Esophagus mucosa (tissue), 1 donor: ENCODE measurements at places on chromosomes 2 and 18.

- peak; percentile 43 for ATAC-seq
Measured at GRCh38 chr18:3177902-3178687, 41.7 kb downstream of the MYOM1 start.

DNA sequence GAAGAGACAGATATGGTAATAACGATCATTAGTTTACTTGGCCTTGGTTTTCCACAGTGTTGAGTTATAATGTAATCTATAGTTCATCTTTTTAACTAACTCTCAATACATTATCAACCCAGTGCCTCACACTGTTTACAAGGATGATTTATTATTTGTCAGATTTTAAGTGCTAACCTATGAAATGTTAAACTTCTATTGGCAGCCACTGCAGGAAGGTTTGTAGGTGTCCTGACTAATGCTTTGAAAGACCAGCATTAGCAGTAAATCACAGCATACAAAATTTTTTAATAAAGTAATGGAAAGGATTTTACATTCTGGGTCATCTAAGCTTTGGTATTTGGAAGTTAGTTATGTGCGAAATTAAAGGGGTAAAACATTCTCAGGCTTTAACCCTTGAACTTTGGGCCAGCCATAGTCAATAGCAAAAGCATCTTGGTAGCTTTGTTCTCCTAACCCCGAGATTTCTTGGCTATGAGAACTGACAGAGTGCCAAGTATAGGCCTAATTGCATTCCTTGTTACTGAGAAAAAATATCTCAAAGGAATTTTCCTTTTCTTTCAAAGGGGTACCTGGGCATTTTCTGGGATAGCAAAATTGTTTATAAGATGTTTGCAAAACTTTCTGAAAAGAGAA, 30.6 kb downstream of the SPATS2L start:
- ATAC-seq, result no peak

- ATAC-seq, result no peak
Measured at GRCh38 chr2:118580651-118581050, 266.8 kb downstream of the EN1 start.

DNA sequence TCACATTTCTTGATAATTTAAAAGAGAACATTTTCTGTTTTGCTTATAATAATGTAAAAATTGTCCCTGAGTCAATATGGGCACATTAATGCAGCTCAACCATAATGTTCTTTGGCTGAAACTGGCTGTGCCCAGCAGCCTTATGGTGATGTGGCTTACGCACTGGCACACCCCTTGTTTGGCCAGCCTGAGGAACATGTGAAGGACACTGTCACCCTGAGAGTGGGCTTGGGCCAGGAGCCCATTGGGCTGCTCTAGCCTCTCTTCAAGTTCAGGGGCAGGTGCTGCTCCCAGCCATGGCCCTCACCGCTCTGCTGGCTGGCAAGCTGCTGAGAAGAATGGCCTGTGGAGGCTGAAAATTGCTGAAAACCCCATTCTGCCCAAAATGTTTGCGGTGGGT, 37.5 kb downstream of the MRPL33 start:
- no peak for ATAC-seq

GRCh38 chr18:54254265-54254758, 15.0 kb upstream of the POLI start:
- peak; percentile 90 for ATAC-seq

GRCh38 chr2:236015171-236015570, 153.0 kb downstream of the GBX2 start:
- ATAC-seq, result no peak

DNA sequence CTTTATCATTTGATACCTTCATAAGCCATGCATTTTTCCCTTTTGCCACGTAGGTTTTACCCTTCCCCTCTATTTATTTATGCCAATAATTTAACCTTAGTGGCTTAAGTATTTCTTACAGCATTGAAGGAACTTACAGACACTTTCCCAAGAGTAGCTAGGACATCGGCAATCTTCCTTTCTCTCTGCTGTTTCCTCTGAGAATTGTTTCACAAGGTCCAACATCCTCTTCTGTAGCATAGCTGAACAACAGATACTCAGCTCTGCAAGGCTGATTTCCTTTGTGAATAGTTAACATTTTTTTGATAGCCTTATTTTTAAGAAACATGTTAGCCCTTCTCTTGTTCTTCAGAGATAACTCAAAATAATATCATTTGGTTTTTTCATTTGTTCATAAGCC, 1.1 kb upstream of the GCA start:
- ATAC-seq, result no peak

- ATAC-seq, result no peak
Measured at GRCh38 chr2:239677453-239678185, 276.8 kb upstream of the HDAC4 start.

- ATAC-seq, result no peak
Measured at GRCh38 chr2:190328573-190329147, 9.0 kb upstream of the HIBCH start.

GRCh38 chr2:177585234-177585863, 192.8 kb downstream of the AGPS start:
- ATAC-seq, result no peak

DNA sequence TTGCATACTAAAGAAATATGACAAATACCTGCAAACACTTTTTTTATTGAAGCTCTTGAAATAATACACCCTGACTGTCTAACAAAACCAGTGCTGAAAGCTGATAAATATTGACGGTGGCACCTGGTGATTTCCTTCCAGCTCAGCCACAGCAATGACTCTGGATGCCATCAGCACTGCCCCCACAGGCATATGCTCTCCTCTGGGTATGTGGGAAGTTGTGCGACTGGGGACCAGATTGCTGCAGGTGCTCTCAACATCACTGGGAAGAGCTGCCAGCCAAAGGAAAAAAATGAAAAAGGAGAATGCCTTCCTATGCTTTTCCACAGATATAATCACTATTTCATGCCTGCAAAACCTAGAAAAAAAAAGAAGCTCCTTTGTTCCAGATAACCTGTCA, 141.5 kb downstream of the PIGN start:
- no peak for ATAC-seq

GRCh38 chr2:109542384-109542783, 71.4 kb downstream of the SEPTIN10 start:
- no peak for ATAC-seq

DNA sequence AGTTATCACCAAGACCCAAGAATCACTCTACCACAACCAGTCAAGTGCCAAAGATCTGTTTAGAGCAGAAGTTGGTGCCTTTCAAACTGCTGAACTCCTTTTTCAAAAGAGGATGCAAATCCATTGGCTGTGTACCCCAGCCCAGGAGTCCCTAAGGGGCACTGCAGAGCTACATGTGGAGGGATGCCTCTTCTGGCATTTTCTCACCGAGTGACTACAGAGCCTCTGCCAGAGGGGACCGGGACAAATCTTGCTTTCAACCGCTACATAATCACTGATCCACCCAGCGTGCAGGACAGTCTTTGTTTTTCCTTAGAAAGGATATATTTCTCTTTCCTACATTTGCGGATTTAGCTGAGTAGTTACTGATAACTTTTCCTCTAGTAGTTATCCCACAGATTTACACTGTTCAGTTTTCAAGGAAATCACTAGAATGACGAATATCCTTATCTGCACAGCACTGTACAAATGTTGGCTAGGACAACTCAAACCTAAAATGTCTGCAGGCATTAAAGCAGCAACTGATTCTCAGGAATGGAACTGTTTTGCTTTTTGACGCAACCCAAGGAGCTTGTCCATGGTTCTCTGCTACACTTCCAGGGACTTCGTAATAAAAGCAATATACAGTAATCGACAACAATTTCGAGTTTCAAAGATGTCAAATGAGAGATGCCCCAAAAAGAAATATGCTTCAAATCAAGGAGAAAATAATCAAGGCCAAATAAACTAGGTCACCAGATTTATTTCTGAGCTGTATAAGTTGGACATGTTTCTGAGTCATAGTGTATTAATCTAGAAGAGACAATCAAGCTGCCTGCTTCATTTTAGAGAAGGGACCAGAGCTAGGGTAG, 24.1 kb downstream of the EPB41L3 start:
- ATAC-seq, result no peak

DNA sequence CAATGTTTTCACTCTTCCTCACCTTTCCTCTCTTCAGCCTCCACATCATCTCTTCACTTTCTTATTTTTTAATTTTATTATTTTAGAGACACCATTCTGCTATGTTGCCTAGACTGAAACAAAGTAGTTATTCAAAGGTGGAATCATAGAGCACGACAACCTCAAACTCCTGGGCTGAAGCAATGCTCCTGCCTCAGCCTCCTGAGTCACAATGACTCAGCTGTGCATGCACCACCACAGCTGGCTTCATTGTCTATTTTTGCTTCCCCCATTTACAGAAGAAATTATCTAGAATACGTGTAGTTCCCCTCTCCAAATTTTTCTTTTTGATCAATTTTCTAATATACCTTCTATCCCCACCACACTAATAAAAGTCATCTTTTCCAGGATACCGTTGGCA, 911.5 kb upstream of the SOX11 start:
- no peak for ATAC-seq

DNA sequence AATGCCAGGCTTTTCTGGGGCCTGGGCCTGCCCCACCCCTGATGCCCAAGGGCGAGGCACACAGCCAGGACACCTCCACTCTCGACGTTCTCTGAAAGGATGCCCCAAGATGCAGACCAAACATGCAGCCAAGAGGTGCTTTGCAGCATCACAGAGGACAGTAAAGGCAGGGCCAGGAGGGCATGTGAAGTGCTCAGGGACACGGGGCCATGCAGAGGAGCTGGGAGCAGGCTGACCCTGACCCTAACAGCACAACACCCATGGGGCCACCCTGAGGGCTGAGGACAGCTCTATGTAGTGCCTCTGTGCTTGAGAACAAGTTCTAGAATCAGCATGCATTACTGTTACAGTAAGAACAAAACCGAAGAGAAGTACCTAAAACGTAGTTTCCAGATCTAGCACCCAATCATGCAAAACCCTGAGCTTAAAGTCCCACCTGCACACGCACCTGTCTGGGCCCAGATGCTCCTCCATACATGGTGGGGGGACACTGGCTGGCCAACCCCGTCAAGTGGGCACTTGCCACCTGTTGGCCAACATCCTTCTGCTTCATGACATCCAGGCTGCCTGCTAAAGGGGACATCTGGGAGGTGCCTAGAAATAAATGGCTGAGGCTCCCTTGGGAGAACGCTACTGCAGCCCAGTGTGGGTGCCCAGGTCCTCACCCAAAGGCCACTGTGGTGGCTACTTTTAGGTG, 15.4 kb downstream of the HS6ST1 start:
- no peak for ATAC-seq

- no peak for ATAC-seq
Measured at GRCh38 chr2:100603948-100604633, 41.3 kb downstream of the PDCL3 start.

DNA sequence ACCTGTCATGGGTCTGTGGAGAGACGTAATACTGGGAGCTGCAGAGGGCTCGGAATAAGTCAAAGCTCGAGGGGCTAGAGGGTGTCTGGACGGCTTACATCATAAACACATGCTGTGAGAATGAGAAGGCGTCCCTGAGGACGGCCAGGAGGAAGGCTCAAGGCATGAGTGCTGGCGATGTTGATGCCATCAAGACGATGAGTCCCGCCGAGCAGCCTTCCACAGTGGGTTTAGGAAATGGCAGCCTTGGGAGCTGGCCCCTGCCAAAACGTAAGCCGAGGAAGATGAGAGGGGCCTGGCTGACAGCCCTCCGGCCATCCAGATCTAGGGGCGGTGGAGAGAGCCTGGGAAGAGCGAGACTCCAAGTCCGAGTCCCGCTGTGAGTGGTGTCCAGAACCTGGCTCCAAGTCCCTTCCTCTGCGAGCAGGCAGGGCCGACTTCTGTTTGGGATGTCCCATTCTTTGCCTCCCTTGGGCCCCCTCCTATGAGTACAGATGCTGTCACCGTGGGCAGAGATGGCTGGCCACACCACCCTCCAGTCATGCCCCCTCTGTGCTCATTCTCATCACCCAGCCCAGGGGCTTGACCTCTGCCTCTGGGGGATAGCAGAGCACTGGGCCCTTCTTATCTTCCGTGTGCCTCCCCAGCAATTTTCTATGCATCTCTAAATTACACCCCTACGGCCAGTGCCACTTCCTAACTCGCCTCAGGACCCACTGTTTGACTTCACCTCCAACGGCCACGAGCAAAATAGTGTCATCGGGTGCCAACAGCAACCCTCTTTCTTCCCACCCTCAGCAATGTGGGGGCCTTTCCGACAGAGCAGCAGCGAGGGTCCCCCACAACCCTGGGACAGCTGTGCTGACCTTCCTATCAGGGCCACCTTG, 175.7 kb downstream of the FAM210A start:
- no peak for ATAC-seq

GRCh38 chr2:41038408-41038807, 586.5 kb upstream of the SLC8A1 start:
- no peak for ATAC-seq

- no peak for ATAC-seq
Measured at GRCh38 chr2:159265171-159265576, 21.3 kb downstream of the WDSUB1 start.

DNA sequence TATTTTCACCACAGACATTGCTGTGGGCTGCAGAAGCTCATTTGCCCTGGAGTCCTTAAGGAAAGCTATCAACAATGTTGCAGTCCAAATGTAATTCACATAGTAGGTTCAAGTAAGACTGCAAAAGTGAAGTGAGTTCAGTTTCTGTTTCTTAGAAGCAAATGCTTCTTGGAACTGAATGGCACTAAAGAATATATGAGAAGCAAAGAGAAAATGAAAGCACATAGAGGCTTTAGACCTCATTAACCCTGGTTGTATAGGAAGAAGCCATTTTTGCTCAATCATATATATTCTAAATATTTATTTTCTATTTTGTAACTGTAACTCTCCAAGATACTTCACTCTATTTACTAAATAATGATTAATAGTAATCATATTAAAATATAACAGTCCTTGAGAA, 292.0 kb downstream of the ZNF804A start:
- no peak for ATAC-seq

DNA sequence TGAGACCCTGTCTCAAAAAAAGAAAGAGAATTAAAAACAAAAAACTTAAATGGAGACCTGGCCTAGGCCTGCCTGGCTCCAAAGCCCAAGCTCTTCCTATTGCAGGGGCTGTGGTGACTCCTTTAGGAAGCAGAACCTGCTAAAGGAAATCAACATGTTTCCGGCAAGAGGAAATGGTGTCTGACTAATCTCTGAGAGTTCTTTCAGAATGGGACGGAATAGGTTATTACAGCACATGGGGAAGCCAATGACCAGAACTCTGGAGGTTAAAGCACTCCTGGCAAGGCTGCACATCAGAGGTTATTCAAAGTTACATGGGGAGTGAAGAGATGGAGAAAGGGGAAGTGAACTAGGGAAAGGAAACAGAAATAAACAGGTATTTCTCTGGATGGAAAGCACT, 21.4 kb downstream of the KIF3C start:
- peak; percentile 66 for ATAC-seq

GRCh38 chr18:73462092-73462491, 594.3 kb upstream of the NETO1 start:
- no peak for ATAC-seq

DNA sequence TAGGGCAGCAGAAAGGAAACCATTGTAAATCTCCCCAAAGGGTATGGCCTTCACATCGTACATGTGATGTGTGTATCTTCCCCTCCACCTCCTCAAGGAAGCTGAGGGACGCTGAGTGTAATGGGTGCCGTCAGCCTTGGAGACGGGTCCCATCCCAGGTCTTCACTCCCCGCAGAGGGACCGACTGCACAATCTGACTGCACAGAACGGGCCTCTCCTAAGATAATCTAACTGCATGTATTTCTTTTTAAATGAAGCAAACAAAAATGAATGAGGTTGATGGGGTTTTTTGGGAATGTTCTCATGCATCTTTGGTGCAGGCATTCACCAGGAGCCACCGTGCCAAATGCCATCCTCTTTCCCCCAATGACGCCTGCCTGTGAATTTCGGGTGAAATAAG, 94.1 kb upstream of the PXDN start:
- ATAC-seq, result no peak
